ENCODE measurements at places on chromosomes 2 and 18.

DNA sequence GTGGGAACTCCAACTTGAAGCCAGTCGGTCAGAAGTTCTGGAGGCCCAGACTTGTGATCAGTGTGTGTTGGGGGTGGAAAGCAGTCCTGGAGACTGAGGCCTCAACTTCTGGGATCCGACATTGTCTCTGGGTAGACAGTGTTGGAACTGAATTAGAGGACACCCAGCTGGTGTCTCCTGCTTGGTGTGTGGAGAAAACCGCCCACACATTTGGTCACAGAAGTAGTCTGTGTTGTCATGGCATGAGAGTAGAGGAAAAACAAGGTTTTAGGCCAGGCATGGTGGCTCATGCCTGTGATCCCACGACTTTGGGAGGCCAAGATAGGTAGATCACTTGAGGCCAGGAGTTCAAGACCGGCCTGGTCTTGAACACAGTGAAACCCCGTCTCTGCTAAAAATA lies 51.5 kb downstream of the PUM2 start:
- no peak for DNase-seq

DNA sequence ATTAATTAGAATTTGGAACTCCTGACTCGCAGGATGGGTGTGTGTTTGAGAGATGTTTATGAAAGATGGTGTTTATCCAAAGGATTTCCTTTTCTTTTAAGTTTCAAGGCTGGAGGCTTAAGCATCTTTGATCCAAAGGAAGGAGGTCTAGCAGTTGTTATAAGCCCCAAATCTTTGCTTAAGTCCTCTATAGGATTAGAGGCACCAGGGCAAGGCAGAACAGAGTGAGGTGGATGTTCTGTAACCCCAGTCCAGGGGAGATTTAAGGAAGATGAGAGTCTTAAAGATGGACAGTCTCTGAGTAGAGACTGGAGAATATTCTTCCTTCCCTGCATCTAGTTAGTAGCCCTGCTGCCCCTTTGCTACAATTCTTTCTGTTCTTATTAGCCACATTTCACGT lies 17.5 kb downstream of the LBH start:
- DNase-seq = no peak

DNA sequence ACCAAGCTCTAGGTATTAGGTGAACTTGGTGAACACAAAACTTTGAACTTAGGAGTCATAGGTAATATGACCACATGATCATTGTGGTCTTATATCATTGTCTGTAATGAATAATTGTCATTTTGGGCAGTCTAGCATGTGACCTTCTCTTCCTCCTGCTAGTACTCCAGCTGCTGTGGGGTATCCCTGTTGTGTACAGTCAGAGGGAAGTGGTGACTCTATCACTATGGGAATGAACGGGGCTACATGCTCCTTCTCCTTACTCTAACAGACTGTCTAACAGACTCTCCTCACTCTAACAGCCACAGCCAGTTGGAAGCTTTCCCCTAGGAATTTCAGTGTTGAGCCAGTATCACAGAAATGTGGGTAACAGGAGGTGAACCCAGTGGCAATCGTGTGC lies 68.2 kb upstream of the NEDD4L start:
- no peak for DNase-seq

DNA sequence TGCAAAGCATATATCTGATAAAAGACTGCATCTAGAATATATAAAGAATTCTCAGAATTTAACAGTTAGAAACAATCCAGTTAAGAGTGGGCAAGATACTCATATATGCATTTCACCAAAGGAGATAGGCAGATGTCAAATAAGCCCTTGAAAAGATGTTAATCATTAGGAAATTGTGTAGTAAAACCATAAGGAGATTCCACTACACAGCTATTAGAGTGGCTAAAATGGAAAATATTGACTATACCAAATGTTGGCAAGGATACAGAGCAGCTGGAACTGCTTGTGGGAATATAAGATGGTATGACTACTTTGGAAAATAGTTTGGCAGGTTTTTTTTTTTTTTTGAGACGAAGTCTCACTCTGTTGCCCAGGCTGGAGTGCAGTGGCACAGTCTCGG lies 59.5 kb downstream of the CAB39 start:
- DNase-seq = no peak

GRCh38 chr18:33210575-33211189 lies 229.8 kb downstream of the CCDC178 start:
- no peak for DNase-seq

DNA sequence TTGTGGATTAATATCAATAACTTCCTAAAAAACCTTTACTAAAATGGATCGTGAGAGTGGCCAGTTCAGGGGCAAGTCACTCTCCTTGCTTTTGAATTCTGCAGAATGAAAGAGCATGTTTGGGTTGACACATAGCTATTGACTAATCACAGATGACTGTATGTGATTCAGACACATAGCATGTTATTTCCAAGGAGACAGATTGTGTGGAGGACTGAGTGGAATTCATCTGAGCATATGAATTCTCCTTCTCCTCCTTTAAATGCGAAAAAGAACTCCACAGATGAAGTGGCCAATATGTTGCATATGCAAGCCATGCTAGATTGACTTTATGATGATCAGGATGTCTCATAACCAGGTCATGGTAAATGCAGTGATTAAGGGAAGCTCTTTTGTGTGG lies 249.4 kb upstream of the FAM98A start:
- peak; percentile 10 for DNase-seq
